Gastroesophageal sphincter (tissue), 4 donors: ENCODE measurements at places on chromosomes 1 and 21.
A peak's percentile ranks its signal among the peaks of the same experiment; 100 is the strongest.

DNA sequence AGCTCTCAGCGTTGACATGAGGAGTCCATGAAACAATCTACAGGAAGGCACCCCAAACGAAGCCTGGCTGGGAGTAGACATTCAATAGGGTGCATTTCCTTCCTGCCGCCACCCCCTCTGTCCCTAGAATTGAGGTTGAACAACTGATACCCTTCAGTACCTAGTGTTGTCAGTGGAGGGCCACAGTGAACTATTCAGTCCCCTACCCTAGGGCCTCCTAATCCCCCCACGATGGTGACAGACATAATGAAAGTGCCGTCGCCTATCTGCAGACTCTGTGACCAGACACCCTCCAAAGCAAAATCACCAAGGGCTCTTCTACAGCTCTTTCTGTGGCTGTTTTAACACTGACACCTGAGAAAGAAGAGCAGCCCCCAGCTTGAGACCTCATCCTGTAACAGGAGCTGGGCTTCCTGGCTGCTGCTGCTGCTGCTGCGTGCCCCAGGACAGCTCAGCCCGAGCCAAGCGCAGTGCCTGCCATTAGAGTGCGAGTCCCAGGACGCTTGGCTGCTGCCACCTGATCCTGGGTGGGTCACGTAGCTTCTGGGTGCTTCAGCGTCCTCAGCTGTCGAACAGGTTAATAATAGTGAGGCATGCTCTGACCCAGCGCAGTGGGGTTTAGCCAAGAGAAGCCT is 183.0 kb downstream of the ZBTB18 start:
- no peaks in the 10 kb centered on the region for H3K36me3 ChIP-seq
- H3K4me1 ChIP-seq = peaks cover 14% of the 10 kb centered on the region
- no peak overlapping the region for H3K4me3 ChIP-seq
- no peak overlapping the region for H3K27ac ChIP-seq

DNA sequence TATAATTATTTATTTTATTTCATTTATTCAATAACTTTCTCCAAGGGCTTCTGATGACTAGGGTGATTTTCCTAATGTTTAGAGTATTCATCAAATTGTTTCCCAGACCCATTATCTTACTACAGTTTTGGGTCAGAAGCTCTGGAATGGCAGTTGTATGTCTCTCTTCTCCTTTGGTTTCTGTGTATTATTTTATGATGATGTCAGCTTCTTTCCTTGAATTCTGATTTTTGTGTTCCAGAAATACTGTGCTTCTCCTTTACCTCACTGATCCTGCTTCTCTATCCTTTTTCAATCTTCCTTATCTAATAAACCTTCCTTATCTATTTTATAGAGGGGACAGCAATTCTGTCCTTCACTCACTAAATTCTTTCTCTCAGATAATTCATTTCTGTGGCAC is 48.8 kb downstream of the LRRC8B start:
- no peaks in the 10 kb centered on the region for H3K4me1 ChIP-seq
- no peak overlapping the region for H3K4me3 ChIP-seq
- no peak for ATAC-seq
- H3K27ac ChIP-seq = no peak overlapping the region
- H3K36me3 ChIP-seq = peaks cover 8% of the 10 kb centered on the region
- H3K27me3 ChIP-seq = no peaks in the 10 kb centered on the region

GRCh38 chr1:116853680-116854402 is 55.9 kb upstream of the PTGFRN start:
- no peak overlapping the region for H3K4me3 ChIP-seq
- H3K4me1 ChIP-seq = peaks cover 8% of the 10 kb centered on the region
- H3K27me3 ChIP-seq = no peaks in the 10 kb centered on the region
- no peaks in the 10 kb centered on the region for H3K36me3 ChIP-seq
- H3K27ac ChIP-seq = no peak overlapping the region

DNA sequence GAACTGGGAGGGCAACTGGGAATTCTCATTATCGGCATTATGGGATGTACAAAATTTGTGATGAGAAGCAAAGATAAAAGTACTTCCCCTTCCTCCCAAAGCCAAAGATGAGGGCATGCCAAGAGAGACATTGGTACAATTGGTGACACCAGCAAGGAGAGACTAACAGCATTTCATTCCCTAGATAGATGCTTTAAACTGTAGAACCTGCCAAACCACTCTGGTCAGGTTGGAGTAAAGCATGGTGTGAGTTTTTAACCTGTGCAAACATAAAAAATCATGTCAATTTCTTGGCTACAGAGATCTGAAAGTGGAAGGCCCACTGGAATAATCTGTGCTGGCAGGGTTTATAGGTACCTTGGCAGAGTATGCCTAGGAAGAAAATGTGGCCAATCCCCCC is 19.4 kb downstream of the CTXND2 start:
- H3K4me1 ChIP-seq = no peaks in the 10 kb centered on the region
- H3K27me3 ChIP-seq = no peaks in the 10 kb centered on the region
- no peak overlapping the region for H3K4me3 ChIP-seq
- no peak for ATAC-seq
- no peaks in the 10 kb centered on the region for H3K36me3 ChIP-seq

DNA sequence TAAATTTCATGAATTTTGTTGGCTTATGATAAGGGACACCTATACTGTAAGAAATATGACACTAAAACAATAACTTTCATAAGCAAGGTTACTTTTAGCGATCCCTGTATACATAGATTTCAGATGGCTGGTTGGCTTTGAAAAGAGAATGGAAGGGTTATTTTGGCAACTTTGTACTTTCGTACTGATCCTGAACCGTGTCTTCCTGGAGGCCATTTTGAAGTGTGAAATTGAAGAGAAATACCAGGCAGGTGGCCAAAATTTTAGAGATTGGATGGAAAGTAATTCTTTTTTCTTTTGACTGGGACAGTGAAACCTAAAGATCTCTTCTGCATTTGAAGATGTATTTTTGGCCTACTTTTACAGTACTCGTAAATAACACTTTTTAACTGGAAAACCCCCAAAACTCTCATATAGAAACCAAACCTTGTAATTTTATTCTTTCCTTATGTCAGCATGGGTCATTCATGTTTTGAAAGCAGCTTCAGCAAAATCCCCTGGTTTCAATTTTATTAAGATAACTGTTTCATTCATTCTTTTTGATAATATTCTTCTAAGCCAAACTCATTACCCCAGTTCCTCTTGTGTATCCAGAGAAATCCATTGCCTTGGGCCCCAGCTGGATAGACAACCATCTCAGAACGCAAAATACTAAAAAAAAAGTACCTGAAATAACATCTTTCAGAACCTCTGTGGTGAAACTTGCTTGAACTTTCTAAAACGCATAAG is 38.4 kb upstream of the ZNF281 start:
- H3K27me3 ChIP-seq = no peaks in the 10 kb centered on the region
- no peaks in the 10 kb centered on the region for H3K36me3 ChIP-seq
- ATAC-seq = no peak
- H3K4me3 ChIP-seq = no peak overlapping the region
- H3K27ac ChIP-seq = no peak overlapping the region

GRCh38 chr1:201647722-201648065 is 108.8 kb downstream of the NAV1 start:
- H3K27ac ChIP-seq = peak overlapping the region; percentile 83
- no peaks in the 10 kb centered on the region for H3K36me3 ChIP-seq
- H3K27me3 ChIP-seq = no peaks in the 10 kb centered on the region

DNA sequence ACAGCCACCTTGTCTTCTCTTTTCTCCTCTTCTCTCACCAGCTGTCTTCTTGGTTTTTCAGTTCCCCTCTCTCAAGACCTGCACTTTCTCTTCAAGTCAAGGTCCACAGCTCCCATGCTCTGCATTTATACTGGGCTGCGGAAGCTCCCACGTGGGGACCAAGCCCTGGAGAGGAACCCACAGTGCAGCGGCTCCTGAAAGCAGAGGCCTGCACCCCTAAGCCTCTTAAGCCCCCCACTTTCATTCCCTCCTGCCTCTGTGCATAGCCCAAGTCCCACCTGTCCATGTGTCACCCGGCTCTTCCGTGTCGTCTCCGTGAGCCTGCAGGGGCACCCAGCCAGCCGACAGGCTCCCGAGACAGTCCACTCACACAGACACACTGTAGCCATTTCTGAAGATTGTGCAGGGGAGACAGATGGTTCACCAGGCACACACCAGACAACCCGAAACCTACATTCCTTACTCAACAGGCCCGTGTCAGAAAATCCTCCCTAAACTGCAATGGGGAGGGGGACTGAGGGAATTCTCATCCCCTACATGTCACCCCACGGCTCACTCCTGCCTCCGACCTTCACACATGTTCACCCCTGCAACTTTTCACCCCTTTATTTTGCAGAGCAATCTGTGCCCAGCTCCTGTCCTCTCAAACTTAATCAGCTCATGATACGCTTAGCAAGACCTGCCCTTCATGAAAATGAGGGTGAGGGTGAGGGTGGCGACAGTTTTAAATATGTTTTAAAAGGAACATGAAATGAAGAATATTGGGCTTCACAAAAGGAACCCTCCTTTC is 6.3 kb downstream of the MX2 start:
- H3K4me1 ChIP-seq = no peaks in the 10 kb centered on the region
- peaks cover 44% of the 10 kb centered on the region for H3K27me3 ChIP-seq
- no peaks in the 10 kb centered on the region for H3K36me3 ChIP-seq
- ATAC-seq = no peak
- H3K4me3 ChIP-seq = no peak overlapping the region

GRCh38 chr1:179228783-179229213 is 679 bp downstream of the ABL2 start:
- no peaks in the 10 kb centered on the region for H3K27me3 ChIP-seq
- peak; percentile 50 for ATAC-seq
- H3K36me3 ChIP-seq = peaks cover 8% of the 10 kb centered on the region
- H3K27ac ChIP-seq = peak overlapping the region; percentile 87
- H3K4me1 ChIP-seq = peaks cover 12% of the 10 kb centered on the region

GRCh38 chr1:33397994-33398393 is 32.9 kb downstream of the PHC2 start:
- ATAC-seq = no peak
- H3K27ac ChIP-seq = no peak overlapping the region
- H3K36me3 ChIP-seq = no peaks in the 10 kb centered on the region
- H3K27me3 ChIP-seq = no peaks in the 10 kb centered on the region
- no peak overlapping the region for H3K4me3 ChIP-seq

DNA sequence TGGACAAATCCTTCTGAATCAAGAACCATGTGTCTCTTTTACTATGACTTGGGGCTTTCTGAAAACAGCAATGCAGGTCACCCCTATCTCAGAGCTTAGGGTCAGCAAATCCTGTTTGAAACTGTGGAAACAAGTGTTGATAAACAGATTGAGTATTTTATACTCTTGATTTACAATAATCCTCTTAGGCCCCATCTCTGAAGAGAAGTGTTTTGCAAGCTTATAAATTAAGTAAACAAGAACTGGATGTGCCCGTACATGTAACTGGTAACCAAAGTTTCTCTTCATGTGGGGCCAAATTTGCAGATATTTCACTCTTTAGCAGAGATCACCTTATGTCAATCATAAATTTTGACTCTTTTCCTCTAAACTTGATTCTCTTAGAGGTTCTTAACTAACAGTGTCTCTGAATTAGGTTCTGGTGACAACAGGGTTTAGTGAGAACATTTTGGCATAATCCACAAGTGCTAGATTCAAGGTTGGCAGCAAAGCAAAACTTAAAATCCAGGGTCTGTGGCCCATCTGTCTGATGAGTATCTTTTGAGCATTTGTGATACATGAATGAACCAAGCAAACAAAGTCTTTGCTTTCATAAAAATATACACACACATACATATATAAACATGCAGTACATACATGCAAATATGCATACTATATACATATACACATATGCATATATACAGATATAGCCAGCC is 183.0 kb upstream of the HOOK1 start:
- H3K4me1 ChIP-seq = no peaks in the 10 kb centered on the region
- H3K4me3 ChIP-seq = no peak overlapping the region
- H3K36me3 ChIP-seq = no peaks in the 10 kb centered on the region
- no peak for ATAC-seq

DNA sequence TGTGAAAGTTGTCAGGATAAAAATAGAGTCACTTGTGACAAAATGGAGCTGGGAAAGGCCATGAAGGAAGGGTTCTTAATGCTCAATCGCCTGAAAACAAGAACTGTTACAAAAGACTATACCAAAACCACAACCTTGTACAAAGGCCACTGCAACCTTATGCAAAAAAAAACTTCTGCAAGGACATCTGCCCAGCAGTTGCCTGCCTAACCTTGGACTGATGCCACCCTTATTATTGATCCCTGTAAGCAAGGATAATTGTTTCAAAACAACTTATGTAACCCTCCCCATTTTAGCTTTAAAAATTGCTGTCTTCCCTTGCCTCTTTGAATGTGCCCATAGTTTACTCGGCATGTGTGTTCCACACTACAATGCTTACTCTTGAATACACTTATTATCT is 5.7 kb downstream of the ALG14 start:
- ATAC-seq = no peak
- H3K27me3 ChIP-seq = no peaks in the 10 kb centered on the region
- H3K27ac ChIP-seq = no peak overlapping the region
- H3K4me1 ChIP-seq = no peaks in the 10 kb centered on the region
- peaks cover 27% of the 10 kb centered on the region for H3K36me3 ChIP-seq
- no peak overlapping the region for H3K4me3 ChIP-seq

GRCh38 chr1:115404911-115405310 is 66.9 kb upstream of the NGF start:
- no peaks in the 10 kb centered on the region for H3K27me3 ChIP-seq
- H3K27ac ChIP-seq = no peak overlapping the region
- H3K4me1 ChIP-seq = no peaks in the 10 kb centered on the region
- H3K36me3 ChIP-seq = no peaks in the 10 kb centered on the region
- no peak for ATAC-seq

- H3K27ac ChIP-seq = no peak overlapping the region
- H3K4me3 ChIP-seq = no peak overlapping the region
- H3K4me1 ChIP-seq = no peaks in the 10 kb centered on the region
- no peaks in the 10 kb centered on the region for H3K36me3 ChIP-seq
Observed at GRCh38 chr1:235745503-235746136, 96.0 kb upstream of the GNG4 start.

DNA sequence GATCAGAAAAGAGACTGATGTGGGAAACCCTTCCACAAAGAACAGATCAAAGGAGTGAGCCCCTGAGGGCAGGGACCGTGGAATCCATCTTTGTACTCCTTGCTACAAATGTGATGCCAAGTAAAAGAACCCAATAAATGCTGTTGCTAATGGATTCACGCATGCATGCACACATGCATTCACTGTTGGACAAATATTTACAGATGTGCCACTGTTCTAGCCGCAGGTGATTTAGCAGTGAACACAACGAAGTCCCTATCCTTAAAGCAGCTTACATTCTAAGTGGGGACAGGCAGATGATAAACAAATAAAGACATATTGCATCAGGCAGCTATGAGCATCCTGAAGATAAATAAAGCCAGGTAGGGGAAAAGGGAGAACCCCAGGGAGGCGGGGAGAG is 67.8 kb downstream of the ITPKB start:
- H3K4me1 ChIP-seq = peaks cover 25% of the 10 kb centered on the region
- no peak overlapping the region for H3K4me3 ChIP-seq
- no peaks in the 10 kb centered on the region for H3K27me3 ChIP-seq
- no peak for ATAC-seq

DNA sequence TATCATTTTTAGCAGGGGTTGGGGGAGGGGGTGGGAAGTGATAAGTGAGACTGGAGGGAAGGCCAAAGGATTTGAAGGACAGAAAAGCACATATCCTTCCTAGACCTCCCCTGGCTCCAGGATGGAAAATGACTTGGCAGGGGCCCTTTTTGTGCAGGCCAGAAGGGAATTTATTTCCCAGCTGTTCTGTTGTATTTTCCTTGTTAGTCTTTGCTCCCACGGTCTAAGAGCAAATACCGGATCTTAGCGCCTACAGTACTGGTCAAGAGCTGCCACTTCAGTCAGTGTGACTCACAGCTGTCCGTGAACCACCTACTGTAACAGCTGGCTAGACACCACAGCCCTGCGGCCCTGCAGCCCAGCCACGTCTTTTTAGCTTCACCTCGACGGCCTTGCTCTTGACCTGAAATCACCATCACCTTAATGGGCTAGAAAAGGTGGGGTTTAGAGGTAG is 51.0 kb upstream of the ERRFI1 start:
- no peaks in the 10 kb centered on the region for H3K36me3 ChIP-seq
- peak; percentile 45 for ATAC-seq
- H3K27me3 ChIP-seq = no peaks in the 10 kb centered on the region
- peaks cover 47% of the 10 kb centered on the region for H3K4me1 ChIP-seq
